ENCODE measurements at places on chromosomes 6 and 20.

- DNase-seq = no peak
Measured at GRCh38 chr6:169161572-169162167, 92.0 kb downstream of the THBS2 start.

DNA sequence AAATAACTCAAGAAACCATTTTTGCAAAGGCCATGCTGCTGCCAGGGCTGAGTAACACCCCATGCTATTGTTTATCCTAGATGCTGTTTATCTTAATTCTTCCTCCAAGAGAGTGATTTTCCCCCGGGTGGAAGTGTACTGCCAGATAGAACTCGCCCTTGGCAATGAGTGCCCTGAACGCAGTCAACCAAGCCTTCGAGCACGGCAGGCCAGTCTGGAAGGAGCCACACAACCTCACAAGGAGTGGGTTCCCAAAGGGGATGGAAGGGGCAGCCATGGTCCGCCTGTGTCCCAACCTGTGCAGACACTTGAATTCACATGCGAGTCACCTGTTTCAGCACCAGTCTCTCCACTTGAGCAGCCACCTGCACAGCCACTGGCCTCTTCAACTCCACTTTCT, 31.9 kb downstream of the PNPLA1 start:
- DNase-seq = no peak

DNA sequence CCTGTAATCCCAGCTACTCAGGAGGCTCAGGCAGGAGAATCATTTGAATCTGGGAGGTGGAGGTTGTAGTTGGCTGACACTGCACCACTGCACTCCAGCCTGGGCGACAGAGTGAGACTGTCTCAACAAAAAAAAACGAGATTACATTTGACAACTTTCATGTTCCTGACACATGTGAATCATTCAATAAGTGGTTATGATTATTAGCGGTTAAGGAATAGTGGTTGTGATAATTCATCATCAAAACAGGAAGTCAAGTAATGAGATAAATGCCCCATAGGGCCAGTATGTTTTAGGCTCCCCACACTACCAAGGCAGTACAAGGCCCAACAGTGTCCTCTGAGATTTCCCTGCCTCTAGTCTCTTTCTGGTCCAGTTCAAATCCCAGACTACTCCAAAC, 2.5 kb downstream of the HDDC2 start:
- DNase-seq = peak; percentile 21

GRCh38 chr6:168028181-168028580, 30.7 kb downstream of the KIF25 start:
- DNase-seq = no peak

DNA sequence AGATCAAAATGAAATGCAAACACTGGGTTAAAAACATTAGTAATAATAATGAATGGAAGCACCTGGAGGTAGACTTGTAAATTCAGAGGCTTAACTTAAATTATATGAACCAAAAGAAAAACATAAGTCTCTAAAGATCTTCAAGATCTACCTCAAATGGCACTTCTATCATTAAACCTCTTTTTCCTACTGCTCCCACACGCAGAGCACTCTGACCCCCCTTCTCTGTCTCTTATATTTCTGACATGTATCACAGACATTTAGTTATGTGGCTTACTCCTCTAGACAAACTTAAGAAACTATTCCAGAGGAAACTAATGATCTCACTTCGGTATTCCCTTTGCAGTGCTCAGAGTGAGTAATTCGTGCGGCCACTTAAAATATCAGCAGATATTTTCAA, 1.1 kb downstream of the TBC1D32 start:
- no peak for DNase-seq

DNA sequence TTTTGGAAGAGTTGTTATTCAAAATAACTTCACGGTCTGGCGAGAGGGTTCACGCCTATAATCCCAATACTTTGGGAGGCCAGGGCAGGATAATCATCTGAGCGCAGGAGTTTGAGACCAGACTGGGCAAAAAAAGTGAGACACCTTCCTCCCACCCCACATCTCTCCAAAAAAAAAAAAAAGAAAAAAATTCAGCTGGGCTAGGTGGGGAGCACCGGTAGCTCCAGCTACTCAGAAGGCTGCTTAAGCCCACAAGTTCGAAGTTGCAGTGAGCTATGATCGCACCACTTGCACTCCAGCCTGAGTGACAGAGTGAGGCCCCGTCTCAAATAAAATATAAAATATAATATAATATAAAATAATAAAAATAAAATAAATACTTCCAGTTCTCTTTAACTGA, 10.4 kb downstream of the OR2B2 start:
- no peak for DNase-seq

DNA sequence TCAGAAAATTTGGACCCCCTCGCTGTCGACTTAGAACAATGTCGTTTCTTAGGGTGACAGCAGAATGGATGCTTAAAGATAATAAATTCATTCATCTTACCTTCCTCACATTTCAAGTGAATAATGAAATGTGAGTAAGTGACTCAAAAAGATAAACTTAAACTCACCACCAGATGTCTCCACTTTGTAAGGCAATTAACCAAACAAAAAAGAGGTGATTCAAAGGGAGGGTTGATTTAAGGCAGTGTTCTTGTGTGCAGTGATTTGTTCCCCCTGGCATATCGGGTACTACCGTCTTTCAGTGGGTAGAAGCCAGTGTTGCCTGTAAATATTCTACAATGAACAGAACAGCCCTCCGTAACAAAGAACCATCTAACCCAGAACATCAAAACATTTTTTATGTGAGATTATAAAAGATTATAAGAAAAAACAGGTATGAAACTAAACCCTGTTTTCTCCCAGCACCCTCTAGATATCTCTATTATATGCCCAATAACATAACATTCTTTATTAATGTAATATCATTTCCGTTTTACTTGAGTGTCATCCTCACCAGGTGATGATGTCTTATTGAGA, 589.7 kb downstream of the CBLN4 start:
- no peak for DNase-seq

GRCh38 chr6:52526634-52527033, 50.2 kb downstream of the TRAM2 start:
- DNase-seq = no peak

DNA sequence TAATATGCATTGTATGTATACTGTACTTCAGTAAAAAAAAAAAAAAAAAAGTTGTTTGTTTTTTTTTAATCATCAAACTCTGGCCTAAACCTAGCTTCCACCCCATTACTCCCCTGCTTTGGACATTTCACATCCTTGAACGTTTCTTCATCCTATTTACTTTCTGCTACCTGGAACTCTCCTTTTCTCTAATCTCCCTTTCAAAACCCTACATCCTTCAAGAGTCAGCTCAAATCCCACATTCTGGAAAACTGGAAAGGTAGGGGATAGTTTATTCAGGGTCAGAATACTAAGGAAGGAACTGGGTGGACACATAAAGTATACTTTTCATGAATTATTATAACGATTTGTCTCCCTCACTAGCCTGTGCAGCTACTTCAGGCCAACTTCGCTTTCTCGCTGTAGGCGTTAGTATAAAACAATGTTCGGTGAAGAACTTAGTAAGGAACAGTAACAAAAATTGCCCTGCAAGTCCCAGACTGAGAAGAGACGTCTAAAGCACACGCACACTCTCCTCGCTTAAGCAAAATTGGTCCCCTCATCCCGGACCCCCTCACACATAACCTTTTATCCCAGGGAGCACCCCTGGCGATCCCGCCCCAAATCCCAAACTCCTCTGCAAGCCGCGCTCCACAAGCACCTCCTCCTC, 775 bp downstream of the PIGU start:
- no peak for DNase-seq

- no peak for DNase-seq
Measured at GRCh38 chr20:39358052-39358451, 395.9 kb downstream of the DHX35 start.

- peak; percentile 74 for DNase-seq
Measured at GRCh38 chr6:104525677-104526322, 333.9 kb downstream of the HACE1 start.

GRCh38 chr6:10837009-10837621, 1.2 kb downstream of the MAK start:
- no peak for DNase-seq

DNA sequence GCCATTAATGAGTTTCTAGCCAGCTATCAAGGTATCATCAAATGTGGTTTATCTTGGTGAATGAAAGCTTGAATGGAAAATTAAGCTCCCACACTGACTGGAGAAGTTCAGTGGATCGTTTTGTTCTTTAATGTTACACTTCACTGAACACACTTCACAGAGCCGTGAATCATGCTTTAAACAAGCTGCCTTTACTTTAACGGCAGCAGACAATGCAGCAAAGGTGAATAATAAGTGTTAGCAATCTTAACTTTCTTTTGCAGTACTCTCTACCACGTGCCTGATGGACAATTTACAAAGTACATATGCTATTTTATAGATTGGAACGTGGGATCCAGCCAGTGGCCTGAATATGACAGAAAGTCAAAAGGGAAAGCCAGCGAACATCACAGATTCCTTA, 424.5 kb downstream of the GRIK2 start:
- no peak for DNase-seq

GRCh38 chr6:7803214-7803613, 77.3 kb downstream of the BMP6 start:
- no peak for DNase-seq

DNA sequence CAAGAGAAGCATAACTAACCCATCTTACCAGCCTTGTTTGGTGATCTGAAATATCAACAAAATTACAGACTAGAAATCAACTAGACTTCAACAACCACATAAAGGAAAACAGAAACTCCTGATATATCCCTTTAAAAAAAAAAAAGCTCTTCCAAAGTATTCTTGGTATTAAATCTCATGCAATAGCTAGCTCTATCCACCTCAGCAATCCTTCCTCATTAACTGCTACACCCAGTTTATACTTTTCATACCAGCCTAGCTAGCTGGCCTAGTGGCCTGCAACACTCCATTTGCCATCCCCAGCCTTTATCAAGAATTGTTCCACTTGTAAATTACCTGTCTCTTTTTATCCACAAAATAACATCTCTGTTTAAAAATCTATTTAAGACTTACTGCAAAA, 69.0 kb downstream of the BACH2 start:
- DNase-seq = no peak

DNA sequence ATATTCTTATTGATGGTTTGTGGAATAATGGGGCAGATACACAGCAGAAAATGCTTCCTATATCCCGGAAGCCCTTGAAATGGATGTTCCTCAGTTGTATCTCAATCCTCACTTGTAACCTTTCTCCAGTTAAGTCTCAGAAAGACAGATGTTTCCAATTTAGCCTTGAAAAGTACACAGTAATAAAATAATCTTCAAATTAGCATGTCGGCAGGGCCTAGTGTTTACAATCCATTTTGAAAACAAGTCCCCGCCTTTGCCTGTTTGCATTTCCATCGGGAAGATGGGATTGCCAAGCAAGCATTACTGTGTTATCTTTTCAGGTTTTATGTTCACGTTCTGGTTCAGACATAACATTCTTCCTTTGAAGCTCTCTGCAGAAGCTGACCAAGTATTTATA, 41.5 kb downstream of the SNRNP48 start:
- no peak for DNase-seq

GRCh38 chr6:148509800-148510581, 167.4 kb downstream of the SASH1 start:
- peak; percentile 5 for DNase-seq

- no peak for DNase-seq
Measured at GRCh38 chr6:62367601-62368000, 81.6 kb upstream of the KHDRBS2 start.

GRCh38 chr6:15416932-15417509, 171.2 kb downstream of the JARID2 start:
- DNase-seq = no peak

GRCh38 chr6:39167321-39167720, 52.3 kb upstream of the SAYSD1 start:
- no peak for DNase-seq

GRCh38 chr6:13203145-13203544, 125.2 kb downstream of the TBC1D7 start:
- DNase-seq = no peak

GRCh38 chr20:36541227-36541767, at the start of gene MYL9:
MYL9 (plus strand) TSS chr20:36541519; CDS start chr20:36544885, 3,366 bp downstream.
- DNase-seq = no peak

- no peak for DNase-seq
Measured at GRCh38 chr6:121223212-121223611, 111.1 kb downstream of the TBC1D32 start.

GRCh38 chr6:116697480-116697879, 16.5 kb downstream of the KPNA5 start:
- DNase-seq = no peak

- no peak for DNase-seq
Measured at GRCh38 chr20:3166338-3166912, 6.8 kb upstream of the FASTKD5 start.

- peak; percentile 44 for DNase-seq
Measured at GRCh38 chr20:32535316-32535952, 49.7 kb downstream of the NOL4L start.

GRCh38 chr6:105276374-105276773, 96.6 kb upstream of the POPDC3 start:
- no peak for DNase-seq

DNA sequence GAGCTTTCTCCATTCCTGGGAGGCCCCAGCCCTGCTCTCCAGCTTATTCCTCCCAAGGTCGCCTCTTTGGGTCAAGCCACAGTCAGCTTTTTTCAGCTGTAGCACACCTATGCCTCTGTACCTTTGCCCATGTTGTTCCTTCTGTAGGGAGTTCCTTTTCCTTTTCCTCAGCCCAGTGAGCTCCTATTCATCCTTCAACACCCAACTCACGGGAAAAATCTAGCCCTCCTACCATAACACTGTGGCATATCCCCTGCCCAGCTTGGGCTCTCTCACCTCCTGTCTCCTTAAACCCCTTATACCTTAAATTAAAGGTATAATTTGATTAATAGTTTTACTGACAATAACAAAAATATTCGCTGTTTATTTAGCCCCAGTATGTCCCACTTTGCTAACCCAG, 58.3 kb upstream of the XRN2 start:
- DNase-seq = no peak

- DNase-seq = no peak
Measured at GRCh38 chr6:12485226-12485764, 195.1 kb downstream of the EDN1 start.

All from CD4-positive, alpha-beta T cell treated with Interleukin-12 subunit alpha and Interleukin-12 subunit beta, for 1 hour (primary cell).